WTC11 (cell line): ENCODE measurements at places on chromosomes 2 and 18.
A peak's percentile ranks its signal among the peaks of the same experiment; 100 is the strongest.

- peaks cover 4% of the 10 kb centered on the region; the same call in 1 of the 2 replicates for H3K4me1 ChIP-seq
- H3K36me3 ChIP-seq, result no peaks in the 10 kb centered on the region
- peaks cover under 1% of the 10 kb centered on the region; the same call in 1 of the 2 replicates for H3K27me3 ChIP-seq
- DNase-seq, result no peak
These were observed 53.9 kb downstream of the ANKRD44 start for GRCh38 chr2:197256547-197257170.

DNA sequence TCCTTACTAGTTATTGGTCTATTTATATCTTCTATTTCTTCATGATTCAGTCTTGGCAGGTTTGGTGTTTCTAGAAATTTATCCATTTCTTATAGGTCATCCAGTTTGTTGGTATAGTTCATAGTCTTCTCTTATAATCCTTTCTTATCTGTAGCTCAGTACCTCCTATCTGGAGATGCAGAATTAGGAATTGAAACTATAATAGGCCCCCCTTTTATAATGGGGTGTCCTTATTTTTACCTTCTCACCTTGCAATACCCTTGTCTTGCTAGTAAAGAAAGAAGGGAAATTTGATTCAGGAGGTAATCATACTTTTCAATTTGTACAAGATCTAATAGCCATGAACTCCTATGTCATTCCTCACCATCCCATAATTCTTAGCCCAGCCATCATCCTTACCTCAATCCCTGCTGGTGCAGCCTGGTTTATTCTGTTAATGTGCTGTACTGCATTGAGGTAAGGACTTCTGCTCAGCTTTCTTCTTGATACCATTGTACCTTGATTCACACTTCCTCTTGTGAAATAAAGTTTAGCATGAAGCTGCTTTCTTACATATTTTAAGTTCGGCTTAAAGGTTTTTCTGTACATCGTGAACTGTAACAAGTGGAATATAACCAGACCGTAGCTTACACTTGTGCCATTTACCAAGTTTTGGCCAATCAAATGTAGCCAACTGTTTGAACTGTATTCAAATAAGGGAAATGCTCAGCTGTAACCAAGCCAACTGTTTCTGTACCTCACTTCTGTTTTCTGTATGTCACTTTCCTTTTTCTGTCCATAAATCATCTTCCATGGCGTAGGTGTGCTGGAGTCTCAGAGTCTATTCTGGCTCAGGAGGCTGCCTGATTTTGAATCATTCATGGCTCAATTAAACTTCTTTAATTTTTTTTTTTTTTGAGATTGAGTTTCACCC lies 40.1 kb upstream of the PTH2R start:
- DNase-seq, result no peak
- H3K4me3 ChIP-seq, result no peak overlapping the region
- H3K27me3 ChIP-seq, result no peaks in the 10 kb centered on the region; the same call in 1 of the 2 replicates
- peaks cover 14% of the 10 kb centered on the region for H3K36me3 ChIP-seq
- no peak overlapping the region for H3K27ac ChIP-seq
- H3K4me1 ChIP-seq, result peaks cover 5% of the 10 kb centered on the region; the same call in 1 of the 2 replicates

DNA sequence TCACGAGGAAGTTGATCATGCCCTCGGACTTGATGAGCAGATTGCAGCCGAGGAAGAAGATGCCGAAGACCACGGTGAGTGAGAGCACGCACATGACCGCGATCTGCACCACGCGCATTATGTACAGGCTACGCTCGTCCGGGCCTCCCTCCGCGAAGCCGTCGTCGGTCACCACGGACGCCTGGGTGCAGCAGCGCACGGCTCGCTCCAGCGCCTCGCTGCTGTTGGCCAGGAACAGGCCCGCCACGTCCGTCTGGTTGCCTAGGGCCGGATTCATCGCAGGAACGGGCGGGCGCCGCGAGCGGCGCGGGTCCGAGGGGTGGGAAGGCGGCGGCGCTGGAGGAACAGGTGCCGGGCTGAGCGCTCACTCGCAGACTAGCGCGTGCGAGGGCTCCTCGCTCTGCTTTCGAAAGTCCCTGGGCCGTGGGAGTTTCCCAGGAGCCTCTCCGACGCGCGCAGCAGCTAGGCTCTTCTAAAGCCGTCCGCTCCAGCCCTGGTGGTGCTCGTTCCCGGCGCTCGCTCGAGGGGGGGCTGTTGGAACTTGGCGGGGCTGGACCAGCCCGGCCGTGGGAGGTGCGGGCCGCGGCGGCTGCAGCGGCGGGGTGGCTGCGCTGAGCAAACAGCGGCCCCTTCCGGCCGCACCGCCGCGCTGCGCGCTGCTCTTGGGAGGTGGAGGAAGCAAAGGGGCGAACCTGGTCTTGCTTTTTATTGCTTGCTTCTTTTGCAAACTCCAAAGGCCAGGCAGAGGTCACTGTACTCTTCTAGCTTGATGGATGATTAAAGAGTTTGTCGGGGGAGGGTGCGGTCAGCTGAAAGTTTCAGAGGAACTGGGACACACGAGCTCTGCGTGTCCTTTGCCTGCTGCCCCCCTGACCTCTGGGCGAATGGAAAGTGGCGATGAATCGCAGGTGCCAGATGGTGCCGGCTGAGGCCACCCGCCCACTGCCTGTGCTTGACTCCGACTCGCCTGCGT lies at the start of gene RPRM:
Gene RPRM (minus strand): TSS at position 474 of the 973 bp plus-strand sequence. CDS start 197 bp downstream, at position 277.
- H3K27me3 ChIP-seq, result no peaks in the 10 kb centered on the region
- peak within 1 kb of the TSS; percentile 91 for H3K27ac ChIP-seq
- no peaks in the 10 kb centered on the region for H3K36me3 ChIP-seq
- DNase-seq, result peak; percentile 91

GRCh38 chr2:70003093-70003830 lies 41.8 kb upstream of the ASPRV1 start:
- no peak overlapping the region; the same call in 1 of the 2 replicates for H3K27ac ChIP-seq
- no peaks in the 10 kb centered on the region for H3K36me3 ChIP-seq
- peaks cover 32% of the 10 kb centered on the region for H3K4me1 ChIP-seq
- no peak for DNase-seq
- no peaks in the 10 kb centered on the region for H3K27me3 ChIP-seq

- peaks cover 26% of the 10 kb centered on the region for H3K36me3 ChIP-seq
- DNase-seq, result no peak
- H3K27ac ChIP-seq, result no peak overlapping the region
- H3K4me3 ChIP-seq, result no peak overlapping the region
These were observed 12.4 kb downstream of the SFXN5 start for GRCh38 chr2:73059106-73059505.

DNA sequence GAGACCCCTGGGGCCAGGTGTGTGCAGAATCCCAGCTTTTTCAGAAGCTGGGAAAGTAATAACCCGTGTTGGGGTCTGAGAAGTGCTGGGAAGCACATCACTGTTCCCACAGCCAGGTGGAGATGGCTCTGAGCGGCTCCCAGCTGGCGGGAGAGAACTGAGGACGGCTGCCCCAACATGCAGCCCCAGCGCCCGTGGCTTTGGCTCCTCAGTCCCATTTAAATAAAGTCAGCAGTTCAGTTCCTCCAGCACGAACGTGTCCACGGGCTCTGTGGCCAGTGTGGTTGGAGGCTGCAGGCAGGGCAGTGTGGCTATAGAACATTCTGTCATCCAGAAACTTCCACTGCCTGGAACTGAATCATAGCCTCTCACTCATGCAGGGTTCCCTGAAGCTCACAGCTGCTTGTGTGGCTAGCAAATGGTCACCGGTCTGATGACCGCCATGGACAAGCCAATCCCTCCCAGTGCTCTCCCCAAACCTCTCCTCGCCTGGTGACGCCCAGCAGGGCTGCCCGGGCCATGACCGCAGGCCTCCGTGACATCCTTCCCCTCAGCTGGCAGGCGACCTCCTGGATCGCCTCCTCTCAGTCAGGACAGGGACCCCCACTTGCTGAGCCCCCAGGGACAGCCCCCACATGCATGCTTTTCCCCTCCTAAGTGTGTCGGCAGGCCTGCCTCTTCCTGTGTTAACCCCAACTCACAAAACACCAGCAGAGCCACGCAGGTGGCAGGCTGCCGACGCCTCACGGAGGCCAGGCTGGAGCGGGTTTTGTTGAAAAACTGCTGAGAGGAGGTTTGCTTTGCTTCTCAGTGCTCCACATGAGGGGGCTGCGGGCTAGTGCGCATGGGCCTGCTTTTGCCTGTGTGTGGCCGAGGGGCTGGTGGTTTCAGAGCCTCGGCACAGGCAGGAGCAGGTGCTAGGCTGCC lies 1.3 kb downstream of the RTP5 start:
- DNase-seq, result no peak
- no peak overlapping the region for H3K4me3 ChIP-seq
- H3K27ac ChIP-seq, result no peak overlapping the region
- peaks cover 6% of the 10 kb centered on the region for H3K27me3 ChIP-seq
- H3K36me3 ChIP-seq, result peaks cover 6% of the 10 kb centered on the region

GRCh38 chr2:217975626-217976025 lies 27.2 kb downstream of the TNS1 start:
- DNase-seq, result no peak
- no peak overlapping the region for H3K27ac ChIP-seq

DNA sequence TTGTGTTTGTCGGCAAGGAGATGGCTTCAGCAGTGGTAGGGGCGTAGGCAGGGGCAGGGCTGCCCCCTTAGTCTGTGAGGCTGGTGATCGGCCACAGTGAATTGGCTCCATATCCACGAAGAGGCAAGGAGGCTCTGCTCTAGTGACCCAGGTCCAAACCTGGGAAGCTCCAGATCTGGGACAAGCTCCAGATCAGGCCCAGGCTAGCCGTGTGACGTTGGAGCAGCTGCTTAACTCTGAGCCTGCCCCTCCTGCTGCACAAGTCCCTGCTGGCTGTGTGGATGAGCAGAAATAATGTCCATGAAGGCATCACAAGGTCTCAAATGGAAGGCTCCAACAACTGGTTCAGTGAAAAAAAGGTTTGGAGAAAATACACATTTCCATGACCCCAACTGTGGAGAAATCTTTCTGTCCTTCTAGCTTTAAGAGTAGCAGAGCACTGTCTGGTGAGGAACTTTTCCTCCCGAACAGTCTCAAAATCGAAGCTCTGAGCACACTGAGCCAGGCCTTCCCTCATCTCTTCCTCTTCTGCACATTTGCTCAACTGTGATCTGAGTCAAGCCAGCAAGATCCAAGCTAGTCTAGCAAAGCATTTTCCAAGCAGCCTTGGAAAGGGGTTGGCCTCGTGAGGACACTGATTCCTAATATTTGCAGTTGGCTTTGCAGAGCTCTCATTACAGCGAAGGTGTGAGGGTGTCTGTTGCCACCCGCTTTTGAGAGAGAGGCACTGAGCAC lies 67.0 kb upstream of the TCF7L1 start:
- DNase-seq, result no peak
- H3K36me3 ChIP-seq, result no peaks in the 10 kb centered on the region
- peaks cover 30% of the 10 kb centered on the region for H3K27me3 ChIP-seq

- H3K36me3 ChIP-seq, result peaks cover 16% of the 10 kb centered on the region
- no peak for DNase-seq
- H3K27ac ChIP-seq, result peak overlapping the region; percentile 100
- H3K4me1 ChIP-seq, result peaks cover 29% of the 10 kb centered on the region
- peak overlapping the region; percentile 99 for H3K4me3 ChIP-seq
- H3K27me3 ChIP-seq, result no peaks in the 10 kb centered on the region
These were observed 615 bp upstream of the CCNT2 start for GRCh38 chr2:134917888-134918525.

GRCh38 chr2:8525236-8525581 lies 156.6 kb upstream of the ID2 start:
- no peak for DNase-seq
- H3K27ac ChIP-seq, result no peak overlapping the region
- H3K4me3 ChIP-seq, result no peak overlapping the region

DNA sequence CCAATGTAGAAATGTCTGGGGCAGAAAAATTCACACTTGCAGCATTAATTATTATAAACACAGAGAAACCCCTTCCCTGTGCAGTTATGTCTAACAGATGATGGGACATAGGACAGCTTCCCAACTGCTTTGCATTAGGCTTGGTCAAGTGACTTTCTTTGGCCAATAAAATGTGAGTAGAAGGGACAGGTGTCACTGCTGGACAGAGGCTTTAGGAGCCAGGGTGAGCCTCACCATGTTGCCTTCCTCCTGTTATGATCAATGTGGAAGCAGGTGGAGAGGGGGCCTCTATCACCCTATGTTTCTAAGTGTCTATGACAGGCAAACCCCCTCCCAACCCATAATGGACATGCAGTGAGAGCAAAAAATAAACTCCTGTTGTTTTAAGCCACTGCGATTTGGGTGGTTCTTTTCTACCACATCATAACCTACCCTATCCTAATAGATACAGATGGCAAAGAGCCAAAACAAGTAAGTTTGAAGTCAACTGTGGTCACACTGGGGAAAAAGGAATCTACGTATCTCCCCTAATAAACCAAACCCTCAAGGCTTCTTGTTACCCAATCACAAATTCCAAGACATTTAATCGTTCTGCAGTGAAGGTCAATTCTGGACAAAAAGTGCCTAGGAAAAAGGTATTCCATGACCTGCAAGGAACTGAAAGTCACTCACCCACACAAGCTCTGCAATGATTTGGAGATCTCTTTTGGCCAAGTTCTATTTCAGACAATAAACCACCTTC lies 28.6 kb upstream of the POU3F3 start:
- H3K27ac ChIP-seq, result no peak overlapping the region
- no peak for DNase-seq
- peaks cover 14% of the 10 kb centered on the region for H3K36me3 ChIP-seq
- H3K27me3 ChIP-seq, result no peaks in the 10 kb centered on the region; the same call in 1 of the 2 replicates
- no peaks in the 10 kb centered on the region for H3K4me1 ChIP-seq

DNA sequence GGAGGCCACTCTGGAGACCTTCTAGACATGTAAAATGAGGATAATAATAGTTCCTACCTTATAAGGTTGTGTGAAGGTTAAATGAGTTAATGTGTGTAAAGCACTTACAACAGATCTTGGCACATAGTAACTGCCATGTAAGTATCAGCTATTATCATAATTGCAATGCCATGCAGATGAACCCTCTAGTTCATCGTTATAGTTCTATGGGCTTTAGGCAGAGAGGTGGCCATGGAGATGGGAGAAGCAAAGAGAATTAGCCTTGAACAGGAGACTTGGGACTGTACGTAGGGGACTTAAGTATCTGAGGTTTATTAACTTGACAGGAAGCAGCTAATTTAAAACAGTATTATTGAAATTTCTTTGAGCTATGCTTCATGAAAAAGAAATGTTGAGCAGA lies 151.8 kb downstream of the PIK3C3 start:
- no peak overlapping the region for H3K4me3 ChIP-seq
- H3K4me1 ChIP-seq, result peaks cover 14% of the 10 kb centered on the region
- DNase-seq, result no peak
- peaks cover 11% of the 10 kb centered on the region for H3K36me3 ChIP-seq

- H3K27me3 ChIP-seq, result no peaks in the 10 kb centered on the region
- H3K4me1 ChIP-seq, result peaks cover 9% of the 10 kb centered on the region
- no peak overlapping the region for H3K4me3 ChIP-seq
- no peak for DNase-seq
- H3K27ac ChIP-seq, result no peak overlapping the region
These were observed 101.5 kb downstream of the KLF7 start for GRCh38 chr2:207064128-207064690.
